Pancreas (tissue), 10 donors: ENCODE measurements at places on chromosomes 4 and X. TPM values are rescaled to one million over a fixed set of nuclear protein-coding genes. Genes with fewer than 3 reads are reported as not detected.

DNA sequence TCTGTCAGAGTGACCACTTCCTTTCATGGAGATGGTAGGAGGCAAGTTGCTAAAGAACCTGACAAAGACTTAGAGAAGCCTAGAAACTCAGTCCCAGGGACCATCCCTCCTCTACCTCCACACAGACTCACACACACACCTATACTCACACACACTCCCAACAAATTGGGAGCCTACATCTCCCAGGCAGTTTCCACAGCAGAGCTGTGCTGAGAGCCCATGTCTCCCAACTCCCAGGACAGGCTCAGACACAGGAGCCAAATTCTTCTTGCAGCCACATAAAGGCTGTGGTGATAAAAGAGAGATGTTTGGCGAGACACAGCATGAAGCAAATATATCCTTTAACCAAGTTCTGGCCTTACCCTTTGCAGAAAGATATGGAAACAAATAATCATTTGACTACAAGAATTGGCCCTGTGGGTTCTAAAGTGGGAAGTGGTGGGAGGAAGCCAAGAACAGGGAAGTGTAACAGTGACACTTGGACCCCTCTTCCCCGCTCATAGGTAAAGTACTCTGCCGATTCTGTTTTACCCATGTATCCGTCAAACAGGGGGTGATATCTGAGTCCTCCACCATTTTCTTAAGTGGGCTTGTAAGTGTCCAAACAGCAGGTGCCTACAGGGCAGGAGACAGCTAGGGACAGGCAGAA is 11.0 kb upstream of the IDS start:
- DNase-seq, result no peak

DNA sequence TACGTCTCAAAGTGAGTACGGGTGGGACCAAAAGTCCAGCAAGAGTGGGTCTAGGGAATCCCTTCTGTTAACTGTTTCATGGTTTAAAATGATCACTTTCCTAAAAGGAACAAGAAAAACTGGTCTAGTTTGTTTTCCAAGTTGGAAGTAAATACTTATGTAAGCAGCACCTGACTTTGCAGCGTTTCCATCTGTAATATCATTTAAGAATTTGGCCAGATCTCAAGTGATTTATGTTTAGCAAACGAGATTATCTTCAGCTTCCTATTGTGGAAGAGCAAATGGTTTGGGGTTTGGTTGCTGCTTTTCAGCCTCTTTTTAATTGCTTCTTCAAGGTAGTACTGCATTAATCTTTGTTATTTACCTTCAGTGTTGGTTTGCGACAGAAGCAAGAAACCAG is 50.4 kb downstream of the FHIP1A start:
- DNase-seq, result no peak

GRCh38 chr4:43680421-43680820 is 768.2 kb downstream of the KCTD8 start:
- no peak for DNase-seq

The EGFL6 gene
- not detected for polyA plus RNA-seq

The KDR gene
- polyA plus RNA-seq, result 1.6 TPM

The PCDH19 gene
- 0.14 TPM for polyA plus RNA-seq

The DIPK2B gene
- 23.8 TPM for polyA plus RNA-seq

The GAGE12E gene
- not detected for polyA plus RNA-seq

The SLC39A8 gene
- 9.9 TPM for polyA plus RNA-seq
